ENCODE measurements at places on chromosomes 2 and 18. TPM values are rescaled to one million over a fixed set of nuclear protein-coding genes. Genes with fewer than 3 reads are reported as not detected.

SLC9A4 gene
- total RNA-seq, result not detected

MFF gene
- total RNA-seq, result 74.9 TPM

CTLA4 gene
- total RNA-seq, result 118 TPM

DSC3 gene
- total RNA-seq, result not detected

ARID5A gene
- total RNA-seq, result 233 TPM

EFR3B gene
- 0.22 TPM for total RNA-seq

MC5R gene
- total RNA-seq, result not detected

MAL gene
- total RNA-seq, result 264 TPM

ERICH2 gene
- total RNA-seq, result not detected

MYL1 gene
- not detected for total RNA-seq

- DNase-seq, result no peak
Observed at GRCh38 chr2:3547915-3548314, 10.2 kb downstream of the RNASEH1 start.

GRCh38 chr2:126882181-126882580 lies 16.5 kb upstream of the TEX51 start:
- DNase-seq, result no peak

- no peak for DNase-seq
Observed at GRCh38 chr18:50472941-50473340, 86.9 kb upstream of the MAPK4 start.

DNA sequence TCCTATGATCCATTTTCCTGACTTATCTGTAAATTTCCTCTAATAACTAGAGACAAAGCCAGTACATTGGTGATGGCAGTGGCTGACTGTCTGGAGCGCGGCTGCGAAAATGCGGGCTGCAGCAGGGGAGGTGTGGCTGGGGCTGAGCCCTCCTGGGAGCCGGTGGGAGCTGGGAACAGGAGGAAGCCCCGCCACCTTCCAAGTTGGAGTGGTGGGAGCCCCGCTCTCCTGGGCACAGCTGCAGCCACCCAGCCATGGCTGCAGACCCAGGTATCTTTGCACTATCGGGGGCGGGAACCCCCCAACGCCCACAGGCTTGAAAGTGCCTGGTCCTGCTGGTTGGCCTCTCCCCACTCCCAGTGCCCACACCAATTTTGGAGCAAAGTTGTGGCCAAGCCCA lies 633.0 kb upstream of the TMEFF2 start:
- DNase-seq, result no peak

DNA sequence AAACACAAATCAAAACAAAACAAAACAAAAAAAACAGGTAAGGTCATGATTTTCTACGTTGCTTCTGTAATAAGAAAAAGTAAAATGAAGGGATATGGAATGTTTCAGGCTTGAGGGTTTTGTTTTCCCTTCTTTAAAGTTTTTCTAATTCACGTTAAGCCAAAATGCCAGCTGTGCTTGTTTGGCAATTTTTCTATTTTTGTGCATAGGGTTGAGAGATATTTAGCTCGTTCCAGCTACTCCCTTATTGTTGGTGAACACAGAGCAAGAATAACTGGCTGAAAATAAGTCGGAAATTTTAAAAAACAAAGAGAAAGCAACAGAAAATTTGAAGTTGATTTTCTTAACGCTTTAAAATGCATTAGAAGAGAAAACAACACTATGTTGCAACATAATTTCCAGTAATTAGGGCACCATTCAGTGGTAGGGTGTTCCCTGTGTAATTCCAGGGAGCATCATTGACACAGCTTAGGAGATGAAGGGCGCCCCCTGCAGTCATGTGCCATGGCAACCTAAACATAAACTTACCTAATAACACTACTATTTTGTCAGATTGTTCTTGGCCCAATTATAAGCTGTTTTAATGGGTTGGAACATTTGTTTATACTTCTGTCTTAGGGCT lies 99.5 kb downstream of the DTNA start:
- DNase-seq, result no peak

DNA sequence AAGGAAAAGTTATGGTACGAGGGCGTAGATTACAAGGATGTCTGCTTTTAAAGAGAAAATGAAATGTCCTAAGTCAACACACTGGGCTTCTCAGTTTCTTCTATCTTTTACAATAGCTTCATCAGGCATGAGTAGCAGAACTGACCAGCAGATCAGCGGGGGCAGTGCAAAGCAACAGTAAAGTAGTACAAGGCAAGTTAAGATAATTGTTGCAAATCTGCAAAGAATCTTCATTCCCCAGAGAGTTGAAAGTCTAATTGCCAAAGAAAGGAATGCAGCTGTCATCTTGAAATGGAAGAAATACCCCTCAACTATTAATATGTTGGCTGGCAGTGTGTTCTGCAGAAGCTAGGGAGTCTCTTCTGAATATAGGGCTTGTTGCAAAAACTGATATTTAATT lies 60.2 kb upstream of the SLC39A10 start:
- DNase-seq, result no peak

- DNase-seq, result no peak
Observed at GRCh38 chr2:10917927-10918326, 6.2 kb downstream of the KCNF1 start.

DNA sequence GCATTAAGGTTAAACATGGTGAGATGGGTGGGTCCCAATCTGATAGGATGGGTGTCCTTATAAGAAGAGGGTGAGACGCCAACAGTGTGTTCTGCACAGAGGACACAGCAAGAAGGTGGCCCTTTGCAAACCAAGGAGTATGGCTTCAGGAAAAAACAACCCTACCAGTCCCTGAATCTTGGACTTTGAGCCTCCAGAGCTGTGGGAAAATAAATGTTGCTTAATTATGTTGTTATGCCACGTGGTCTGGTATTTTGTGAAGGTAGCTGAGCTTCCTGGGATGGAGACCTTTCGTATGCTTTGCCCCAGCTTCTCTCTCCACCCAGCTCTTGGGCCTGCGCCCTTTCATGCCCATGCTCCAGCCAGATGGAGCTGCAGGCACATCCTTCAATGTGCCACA lies 114.2 kb upstream of the EPC2 start:
- DNase-seq, result no peak

DNA sequence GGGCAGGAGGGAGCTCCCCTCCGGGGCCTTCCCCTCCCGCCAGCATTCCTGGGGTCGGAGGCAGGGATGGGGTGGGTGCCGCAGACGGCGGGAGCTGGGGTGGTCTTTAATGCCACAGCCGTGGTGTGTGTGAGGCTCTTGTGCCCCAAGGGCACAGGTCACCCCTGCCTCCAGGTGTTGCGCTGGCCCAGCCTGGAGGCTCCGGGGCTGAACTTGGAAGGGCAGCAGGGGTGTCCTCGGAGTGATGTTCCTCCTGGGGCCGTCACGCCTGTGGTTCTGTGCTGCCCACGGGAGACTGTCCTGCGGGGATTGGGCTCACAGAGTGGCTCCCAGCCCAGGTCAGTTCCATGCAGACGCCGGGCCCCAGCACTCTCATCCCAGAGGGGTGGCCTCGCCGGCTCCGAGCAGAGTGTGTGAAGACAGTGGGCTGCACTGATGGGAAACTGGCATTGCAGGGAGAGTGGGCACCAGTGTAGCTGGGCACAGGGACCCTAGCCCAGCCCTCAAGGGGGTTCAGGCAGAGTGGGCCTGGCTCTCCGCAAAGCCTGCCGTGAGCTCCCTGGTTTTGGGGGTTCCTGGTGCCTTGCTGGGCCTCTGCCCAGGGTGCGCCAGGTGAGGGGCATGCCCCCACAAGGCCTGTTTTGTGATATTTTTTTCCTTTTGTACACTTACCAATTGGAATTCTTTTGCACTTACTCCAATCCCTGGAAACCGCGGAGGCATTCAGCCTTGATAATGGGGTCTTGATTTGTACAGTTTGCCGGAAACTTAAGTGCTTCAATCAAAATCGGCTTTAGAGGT lies 56.7 kb downstream of the NFATC1 start:
- DNase-seq, result no peak

GRCh38 chr18:58860747-58861231 lies 3.9 kb upstream of the ZNF532 start:
- no peak for DNase-seq

DNA sequence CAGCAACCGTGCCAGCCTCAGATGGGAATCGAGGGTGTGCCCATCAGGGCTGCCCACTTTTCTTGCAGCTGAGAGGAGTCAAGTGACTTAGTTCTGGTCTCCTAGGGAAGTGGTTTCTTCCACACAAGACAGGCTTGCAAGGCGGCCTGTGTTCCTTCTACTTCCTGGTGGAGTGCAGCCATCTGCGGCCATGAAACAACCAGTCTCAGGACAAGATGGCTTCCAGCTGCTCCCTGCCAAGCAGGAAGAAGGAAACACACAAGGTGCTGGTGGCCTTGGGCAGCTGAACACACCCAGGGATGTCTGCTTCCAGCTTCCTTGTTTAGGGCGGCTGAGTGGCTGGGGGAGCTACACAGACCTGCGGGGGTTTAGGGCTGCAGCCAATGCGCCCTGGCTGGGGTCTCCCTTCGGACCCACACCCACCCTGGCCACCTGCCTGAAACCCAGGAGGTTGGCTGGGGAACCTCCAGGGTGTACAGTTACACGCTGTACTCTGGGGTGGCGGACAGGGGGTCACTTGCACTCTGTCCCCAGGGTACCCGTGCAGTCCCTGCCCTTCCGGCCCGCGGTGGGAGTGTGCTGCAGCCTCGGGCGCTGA lies 34.7 kb downstream of the PTPN18 start:
- no peak for DNase-seq

DNA sequence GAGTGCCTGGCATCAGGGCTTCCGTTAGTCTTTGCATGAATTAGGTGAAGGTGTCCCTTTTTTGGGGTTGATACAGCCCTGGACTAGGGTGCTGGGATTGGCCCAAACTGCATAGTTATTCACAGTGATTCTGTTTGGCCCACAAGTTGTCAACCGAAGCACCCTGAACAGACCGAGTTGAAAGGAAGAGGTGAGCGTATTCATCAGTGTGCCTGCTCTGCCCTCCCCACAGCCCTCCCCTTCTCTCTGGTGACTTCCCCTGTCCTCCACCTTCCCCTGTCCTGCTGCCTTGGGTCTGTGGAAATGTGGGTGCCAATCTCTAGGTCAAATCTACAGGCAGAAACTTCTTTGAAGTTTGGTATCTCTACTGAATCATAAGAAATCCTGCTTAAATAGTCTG lies 330.5 kb downstream of the DYSF start:
- DNase-seq, result no peak

GRCh38 chr18:22337833-22338232 lies 79.9 kb downstream of the CTAGE1 start:
- DNase-seq, result no peak

DNA sequence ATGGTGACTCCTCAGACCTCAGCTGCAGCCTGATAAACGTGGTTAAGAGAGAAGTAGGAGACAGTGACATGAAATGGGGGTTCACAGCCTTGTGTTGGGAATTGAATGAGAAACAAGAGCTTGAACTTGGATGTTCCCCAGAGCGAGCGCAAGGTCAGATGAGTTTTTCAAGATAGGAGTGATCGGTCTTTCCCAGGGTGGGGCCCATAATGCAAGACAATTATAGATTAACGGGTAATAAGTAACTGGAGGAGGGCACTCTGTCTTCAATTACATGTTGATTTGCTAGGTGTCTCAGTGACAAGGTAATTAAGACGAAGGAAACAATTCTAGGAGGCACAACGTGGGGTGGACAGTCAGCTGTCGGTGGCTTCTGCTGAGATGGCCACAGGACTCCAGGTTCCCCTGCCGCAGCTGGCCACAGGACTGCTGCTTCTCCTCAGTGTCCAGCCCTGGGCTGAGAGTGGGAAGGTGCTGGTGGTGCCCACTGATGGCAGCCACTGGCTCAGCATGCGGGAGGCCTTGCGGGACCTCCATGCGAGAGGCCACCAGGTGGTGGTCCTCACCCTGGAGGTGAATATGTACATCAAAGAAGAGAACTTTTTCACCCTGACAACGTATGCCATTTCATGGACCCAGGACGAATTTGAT lies at the start of gene UGT1A5:
Gene UGT1A5, plus strand, starts transcription at position 297 of the 651 bp plus-strand sequence. Its CDS starts 85 bp downstream, at position 382.
- no peak for DNase-seq

GRCh38 chr2:16728351-16729136 lies 62.9 kb upstream of the CYRIA start:
- no peak for DNase-seq

- peak; percentile 29 for DNase-seq
Observed at GRCh38 chr2:11103984-11104793, 51.1 kb upstream of the SLC66A3 start.

DNA sequence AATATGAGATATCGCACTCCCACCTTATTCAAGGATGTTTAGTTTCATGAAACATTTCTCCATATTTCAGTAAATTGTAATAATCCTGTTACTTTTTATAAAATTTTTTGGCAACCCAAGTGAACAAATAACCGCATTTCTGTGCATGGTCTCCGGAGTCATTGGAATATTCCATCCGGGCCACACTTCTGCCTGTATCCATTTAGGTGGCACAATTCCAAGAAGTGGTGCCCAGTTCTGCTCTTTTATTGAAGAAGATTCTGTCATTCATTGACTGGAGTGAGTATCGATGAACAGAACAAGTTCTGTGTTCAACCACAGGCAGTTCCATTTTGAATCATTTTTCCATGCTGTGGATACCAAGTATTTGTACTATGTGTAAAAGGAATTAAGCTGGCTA lies 26.6 kb upstream of the ICOS start:
- no peak for DNase-seq

GRCh38 chr2:84716564-84716963 lies 164.3 kb downstream of the TRABD2A start:
- DNase-seq, result no peak

DNA sequence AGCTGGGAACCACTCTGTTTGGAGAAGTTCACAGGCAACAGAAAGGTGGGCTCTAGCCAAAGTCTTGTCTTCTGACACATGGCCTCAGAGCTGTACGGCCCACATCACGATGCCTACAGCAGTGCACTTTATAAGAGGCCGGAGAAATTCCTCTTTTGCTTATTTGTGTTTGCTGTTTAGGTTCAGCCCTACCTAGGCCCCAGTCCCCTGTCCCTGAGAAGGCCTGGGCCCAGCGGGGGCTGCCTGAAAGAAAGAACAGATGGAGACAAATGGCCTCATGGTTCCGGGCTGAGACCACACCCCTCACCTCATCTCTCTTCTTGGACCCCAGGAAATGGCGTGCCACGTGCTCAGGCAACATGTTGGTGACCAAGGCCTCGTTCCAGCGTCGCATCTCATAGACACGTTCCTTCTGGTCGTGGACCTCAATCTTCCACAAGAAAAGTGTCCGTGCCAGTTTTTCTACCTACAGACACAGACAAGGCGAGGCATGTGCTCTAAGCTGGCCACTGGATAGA lies 30.9 kb downstream of the CENPO start:
- DNase-seq, result no peak

DNA sequence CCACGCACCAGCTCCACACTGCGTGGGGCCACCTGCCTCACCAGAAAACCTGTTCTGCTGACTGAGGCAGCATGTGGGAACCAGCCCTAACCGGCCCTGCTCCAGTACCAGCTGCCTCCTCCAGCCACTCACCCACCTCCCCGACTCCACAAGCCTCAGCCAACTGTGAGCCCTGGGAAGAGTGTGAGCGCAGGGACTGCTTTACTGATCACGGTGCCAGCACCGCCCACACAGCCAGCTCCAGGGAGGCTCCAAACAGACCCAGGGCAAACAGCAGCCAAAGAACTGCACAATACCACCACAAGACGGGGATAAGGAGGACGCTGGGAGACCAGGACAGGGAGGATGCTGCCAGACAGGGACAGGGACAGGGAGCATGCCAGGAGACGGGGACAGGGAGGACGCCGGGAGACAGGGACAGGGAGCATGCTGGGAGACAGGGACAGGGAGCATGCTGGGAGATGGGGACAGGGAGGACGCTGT lies 28.4 kb downstream of the EIPR1 start:
- DNase-seq, result no peak
